ENCODE measurements at places on chromosomes 5 and 9. TPM values are rescaled to one million over a fixed set of nuclear protein-coding genes. Genes with fewer than 3 reads are reported as not detected.

Gene CERCAM
- total RNA-seq = 12.4 TPM

Gene NR5A1
- not detected for total RNA-seq

Gene PCDHB3
- total RNA-seq = 0.13 TPM

Gene KIF24
- total RNA-seq = 0.26 TPM

Gene PCDHGA8
- total RNA-seq = 0.51 TPM

Gene CKMT2
- total RNA-seq = not detected

Gene CETN3
- total RNA-seq = 15.7 TPM

Gene LRRTM2
- total RNA-seq = not detected

Gene ASPN
- total RNA-seq = not detected

Gene TAF1L
- total RNA-seq = under 0.01 TPM

Gene MPDZ
- total RNA-seq = 14.0 TPM
